Urinary bladder (tissue), 4 donors: ENCODE measurements at places on chromosomes 16 and 17.
A peak's percentile ranks its signal among the peaks of the same experiment; 100 is the strongest.

GRCh38 chr16:82824408-82824807 is 197.6 kb downstream of the CDH13 start:
- DNase-seq = no peak

- no peak for DNase-seq
Measured at GRCh38 chr17:7346761-7347614, 5.0 kb upstream of the KCTD11 start.

DNA sequence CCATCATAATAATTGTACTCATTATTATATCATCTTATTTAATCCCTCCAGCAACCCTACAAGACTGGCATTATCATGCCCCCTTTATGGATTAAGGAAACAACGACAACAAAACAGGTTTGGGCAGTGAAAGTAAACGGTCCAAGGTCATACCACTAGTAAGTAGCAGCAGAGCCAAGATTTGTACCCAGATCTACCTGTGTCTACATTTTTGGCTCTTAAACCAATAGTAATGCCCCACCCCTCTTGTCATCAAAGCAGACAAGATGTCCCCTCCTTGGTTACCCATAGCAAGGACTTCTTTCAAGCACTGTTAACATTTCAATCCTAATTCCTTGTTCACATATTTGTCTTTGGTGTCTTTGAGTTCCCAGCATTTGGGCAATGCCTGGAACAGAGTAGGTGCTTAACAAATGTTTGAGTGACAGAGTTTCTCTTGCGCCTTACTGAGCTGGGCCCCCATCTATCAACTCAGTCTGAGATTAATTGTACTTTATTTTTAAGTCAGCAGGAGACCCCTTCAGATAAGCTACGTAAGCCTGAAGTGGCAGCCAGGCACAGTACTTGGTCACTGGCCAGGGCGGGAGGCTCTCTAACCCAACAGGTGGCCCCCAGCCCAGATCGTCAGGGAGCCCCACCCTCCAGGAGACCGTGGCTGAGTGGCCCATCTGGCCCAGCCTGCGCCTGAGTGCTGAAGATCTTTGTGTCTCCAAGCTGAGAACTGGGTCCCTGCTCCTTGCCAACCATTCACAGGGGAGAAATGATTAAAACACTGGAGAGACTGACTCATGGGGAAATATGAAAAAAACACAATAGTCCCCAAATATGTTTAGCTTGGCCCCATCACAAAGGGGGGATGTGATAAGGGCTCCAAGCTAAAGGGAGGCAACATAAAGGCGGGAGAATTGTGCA is 75.8 kb downstream of the AXIN2 start:
- DNase-seq = no peak

DNA sequence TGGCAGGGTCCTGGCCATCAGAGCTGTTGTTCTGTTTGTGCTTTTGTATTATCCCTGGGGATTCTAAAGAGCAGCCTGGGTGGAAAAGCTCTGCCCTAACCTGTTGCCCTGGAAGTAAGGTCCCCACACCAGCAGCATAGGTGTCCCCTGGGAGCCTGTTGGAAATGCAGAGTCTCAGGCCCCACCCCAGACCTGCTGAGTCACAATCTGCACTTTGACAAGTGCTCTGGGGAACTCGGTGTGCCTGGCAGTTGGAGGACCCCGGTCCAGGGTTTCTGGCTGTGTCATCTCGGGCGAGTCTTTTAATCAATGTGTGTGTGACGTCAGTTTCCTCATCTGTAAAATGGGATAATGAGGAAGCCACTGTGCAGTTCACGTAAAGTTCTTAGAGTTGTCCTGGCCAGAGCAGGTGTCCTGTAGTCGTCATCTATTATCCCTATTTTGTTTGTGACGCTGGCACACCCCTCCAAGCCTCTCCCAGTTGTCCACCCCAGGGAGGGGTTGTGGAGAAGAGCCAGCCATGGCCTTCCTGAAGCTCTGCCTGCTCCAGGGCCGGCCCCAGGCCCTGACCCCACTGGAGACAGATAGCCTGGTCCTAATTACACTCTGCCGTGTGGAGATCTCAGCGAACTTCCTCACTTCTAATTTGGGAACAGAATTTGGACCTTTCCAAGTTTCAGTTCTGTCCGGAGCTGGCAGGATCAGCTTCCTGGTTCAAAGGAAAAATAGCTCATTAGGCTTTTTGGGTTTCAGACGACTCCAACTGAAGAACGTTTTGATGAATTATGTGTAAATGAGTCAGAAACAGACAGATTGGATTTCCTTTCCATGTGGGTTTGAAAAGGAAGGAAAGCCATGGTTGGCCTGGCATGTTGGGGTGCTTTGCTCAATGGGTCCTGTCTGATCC is 295.7 kb upstream of the FOXF1 start:
- DNase-seq = no peak

DNA sequence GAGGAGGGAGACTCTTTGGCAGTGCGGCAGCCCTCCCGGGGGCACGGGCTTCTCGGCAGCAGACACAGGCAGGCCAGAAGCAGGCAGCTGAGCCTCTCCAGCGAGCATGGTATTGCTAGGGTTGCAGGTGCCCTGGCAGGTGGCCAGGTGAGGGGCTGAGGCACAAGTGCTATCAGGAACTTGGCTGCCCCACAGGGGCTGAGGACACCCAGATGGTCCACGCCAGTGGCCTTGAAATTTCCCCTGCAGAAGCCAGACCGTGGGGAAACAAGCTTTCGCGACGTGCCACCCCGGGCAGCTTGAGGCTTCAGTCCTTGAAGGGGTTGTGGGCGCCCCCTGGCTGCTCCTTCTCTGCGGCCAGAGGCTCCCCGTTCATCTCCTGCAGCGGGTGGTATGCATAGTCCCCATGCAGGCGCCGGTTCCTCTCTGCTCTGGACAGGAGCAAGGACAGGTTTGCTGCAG is 8.5 kb downstream of the NAGPA start:
- DNase-seq = no peak

DNA sequence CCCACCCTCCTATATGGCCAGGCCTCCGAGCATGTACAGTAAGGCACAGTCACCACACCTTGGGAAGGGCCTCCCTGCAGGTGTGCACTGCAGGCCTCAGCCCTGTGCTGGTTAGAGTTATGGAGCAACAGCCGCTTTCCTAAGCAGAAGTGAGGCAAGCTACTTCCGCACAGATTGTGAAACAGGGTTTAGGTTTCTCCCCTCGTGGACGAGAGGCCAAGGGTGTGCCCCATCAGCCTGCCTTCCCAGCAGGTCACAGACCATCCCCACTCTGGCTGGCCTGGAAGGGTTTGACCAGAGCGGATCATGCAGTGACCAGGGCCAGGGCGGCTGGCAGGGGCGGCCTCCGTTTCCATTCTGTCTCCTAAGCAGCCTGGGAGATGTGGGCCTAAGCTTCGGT is 4.7 kb downstream of the MSRB1 start:
- DNase-seq = no peak

- DNase-seq = no peak
Measured at GRCh38 chr16:66622863-66623262, 18.4 kb downstream of the CMTM3 start.

DNA sequence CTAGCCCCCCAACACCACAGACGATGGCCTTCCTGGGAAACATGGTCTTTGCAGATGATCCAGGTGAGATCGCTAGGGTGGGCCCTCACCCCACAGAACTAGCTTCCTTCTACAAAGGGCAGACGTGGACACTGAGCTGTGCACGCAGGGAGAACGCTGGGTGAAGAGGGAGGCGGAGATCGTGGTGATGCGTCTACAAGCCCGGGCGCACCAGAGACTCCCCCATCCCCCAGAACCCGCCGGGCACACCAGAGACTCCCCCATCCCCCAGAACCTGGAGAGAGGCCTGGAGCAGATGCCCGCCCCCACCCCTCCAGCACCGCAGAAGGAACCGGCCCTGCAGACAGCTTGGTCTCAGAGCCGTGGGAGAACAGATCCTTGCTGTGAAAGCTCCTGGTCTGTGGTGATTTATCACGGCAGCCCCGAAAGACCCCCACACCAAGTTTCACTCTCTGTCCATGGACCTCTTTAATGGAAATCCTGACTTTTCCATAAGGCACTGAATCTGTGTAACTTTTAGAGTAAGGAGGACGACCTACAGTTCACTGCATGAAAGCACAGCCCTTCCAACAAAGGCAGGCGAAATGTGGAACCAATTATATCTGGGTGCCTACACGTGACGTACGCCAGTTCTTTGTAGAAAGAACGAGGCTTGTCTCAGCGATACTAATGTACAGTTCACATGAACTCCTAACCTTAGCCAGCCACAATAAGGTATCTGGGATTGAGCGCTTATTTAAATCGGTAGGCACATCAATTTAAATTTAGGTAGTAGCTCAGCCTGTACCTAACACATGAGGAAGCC is 88.5 kb downstream of the ANKRD11 start:
- no peak for DNase-seq

- DNase-seq = peak; percentile 72
Measured at GRCh38 chr16:69186642-69187445, at the start of gene SNTB2. Gene SNTB2, plus strand, starts transcription at chr16:69187164. Its CDS starts 3 bp downstream, at chr16:69187167.

- no peak for DNase-seq
Measured at GRCh38 chr16:66618588-66619375, 14.3 kb downstream of the CMTM3 start.

GRCh38 chr16:31184888-31185287 is 4.9 kb downstream of the FUS start:
- DNase-seq = no peak

GRCh38 chr17:51997723-51998122 is 160.8 kb downstream of the CA10 start:
- DNase-seq = no peak

DNA sequence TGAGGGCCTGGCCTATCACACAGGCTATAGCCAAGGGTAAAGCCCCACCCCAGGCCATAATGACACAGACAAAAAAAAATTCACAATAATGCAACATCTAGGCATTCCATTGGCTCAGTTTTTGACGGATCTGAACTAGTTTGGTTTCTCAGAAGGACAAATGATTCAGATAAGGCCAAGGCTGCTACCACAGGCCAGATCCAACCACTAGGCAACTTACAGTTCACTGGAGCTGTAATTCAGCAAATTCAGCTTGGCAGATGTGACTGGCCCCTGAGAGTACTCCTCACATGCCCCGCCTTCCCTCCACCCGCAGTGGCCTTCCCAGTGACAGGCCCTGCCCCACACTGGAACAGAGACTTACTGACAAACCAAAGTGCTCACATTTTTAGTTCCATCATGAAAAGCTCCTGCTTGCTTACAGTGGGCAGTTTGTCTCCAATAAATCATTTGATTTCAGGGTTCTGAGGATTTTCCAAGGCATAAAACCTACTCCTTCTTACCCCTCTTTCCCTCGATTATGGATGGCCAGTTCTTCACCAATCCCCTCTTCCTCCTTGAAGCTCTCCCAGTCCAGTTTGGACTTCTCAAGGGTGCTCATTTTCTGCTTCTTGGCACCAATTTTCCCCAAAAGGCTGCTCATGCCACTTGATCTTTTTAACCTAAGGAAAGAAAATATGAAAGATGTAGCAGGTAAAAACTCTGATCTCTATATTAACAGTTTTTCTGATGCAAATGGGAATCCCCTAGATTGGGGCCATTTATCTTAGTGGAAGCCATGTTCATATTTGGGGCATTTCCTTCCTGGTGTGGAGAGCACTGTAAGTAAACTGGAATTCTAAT is 53.3 kb upstream of the BCAR1 start:
- no peak for DNase-seq

DNA sequence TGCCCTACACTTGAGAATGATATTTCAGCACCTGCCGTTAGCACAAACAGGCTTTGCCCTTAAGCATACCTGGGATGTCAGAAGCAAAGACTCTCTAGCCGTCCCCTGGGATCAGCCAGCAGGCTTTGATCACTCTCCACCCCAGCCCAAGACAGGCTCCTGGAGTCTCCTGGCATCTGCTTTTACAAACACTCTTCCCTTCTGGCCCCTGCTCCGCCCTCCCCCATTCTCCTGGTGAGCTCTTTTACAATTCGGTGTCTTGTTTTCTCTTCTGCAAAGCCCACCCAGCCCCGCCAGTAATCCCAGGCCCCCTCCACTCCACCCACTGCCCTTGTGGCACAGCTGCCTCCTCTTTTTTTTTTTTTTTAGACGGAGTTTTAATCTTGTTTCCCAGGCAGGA is 50.4 kb downstream of the KATNIP start:
- no peak for DNase-seq

DNA sequence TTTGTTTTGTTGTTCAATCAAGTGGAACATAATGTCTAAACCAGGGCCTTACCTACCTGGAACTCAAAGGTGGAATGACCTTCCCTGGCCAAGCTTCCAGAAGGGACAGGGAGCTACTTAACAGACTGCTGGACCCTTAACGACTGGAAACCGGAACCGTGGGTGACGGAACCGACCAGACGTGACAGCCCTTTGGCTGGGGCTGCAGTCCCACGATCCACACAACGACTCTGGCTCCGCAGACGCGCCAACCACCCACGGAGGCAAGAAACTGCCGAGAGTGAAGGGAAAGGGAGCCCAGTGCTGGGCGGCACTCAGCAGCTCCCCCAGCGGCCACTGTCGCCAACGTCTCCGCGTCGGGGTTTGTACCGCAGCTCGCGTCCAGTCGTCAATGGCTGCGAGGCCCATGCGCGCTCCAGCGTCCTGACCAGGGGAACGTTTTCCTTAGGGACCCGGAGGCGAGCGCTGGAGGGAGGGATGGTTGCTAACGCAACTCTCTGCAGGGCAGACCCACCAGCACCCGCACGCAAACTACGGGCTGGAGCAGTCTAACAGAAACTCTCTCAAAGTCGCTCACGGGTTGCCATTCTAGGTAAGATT is 5.5 kb upstream of the KIF22 start:
- no peak for DNase-seq

DNA sequence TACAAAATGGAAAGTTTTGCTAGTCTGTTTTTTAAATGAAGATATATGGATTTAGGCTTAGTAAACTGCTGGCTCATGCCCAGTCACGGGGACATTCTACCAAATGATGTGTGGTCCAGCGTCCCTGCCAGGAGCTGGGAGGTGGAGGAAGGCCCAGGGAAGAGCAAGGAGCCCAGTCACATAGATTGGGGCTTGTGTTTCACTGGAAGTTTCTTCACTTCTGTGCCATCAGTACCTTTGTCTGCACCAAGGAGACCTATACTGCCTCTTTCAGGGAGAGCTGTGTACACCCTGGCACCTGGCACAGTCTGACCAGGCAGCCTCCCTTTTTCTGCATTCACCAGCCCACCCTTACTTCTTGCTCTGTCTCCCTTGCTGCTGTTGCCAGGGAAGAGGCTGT is 32.6 kb upstream of the ERN1 start:
- DNase-seq = no peak

GRCh38 chr17:83085103-83085502 is 5.7 kb downstream of the METRNL start:
- DNase-seq = no peak

DNA sequence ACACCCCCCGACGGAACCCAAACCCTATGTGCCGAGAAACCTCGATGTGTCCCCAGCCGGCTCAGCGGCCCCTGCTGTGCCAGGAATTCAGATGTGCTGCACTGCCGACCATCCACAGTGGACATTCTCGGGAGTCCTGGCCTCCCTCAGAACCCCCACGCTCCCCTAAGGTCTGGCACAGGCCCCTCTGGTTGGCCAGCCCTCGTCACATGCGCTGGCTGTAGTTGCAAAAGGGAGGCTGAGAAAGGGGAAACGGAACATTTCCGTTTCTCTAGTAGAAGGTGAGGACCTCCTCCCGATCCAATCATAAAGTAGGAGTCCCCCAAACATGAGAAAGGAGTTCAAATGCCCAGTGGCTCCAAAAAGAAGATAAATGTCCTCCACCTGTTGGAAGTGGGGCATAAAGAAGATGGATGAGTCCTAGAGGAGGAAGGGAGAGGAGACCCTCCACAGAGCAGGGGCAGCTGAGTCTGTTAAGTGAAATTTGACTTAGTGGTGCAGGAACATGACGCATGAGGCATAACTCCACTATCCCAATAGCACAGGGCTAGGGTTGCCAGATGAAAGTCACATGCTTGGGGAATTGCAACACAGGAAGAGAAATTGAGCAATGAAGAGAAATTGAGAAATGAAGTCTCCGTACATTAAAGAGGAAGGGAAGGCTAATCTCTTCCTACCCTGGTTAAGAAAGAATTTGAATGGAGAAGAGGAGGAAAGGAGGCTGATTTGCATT is 49.3 kb upstream of the WSB1 start:
- DNase-seq = no peak
